ENCODE measurements at places on chromosomes 4 and X. TPM values are rescaled to one million over a fixed set of nuclear protein-coding genes. Genes with fewer than 3 reads are reported as not detected.

DNA sequence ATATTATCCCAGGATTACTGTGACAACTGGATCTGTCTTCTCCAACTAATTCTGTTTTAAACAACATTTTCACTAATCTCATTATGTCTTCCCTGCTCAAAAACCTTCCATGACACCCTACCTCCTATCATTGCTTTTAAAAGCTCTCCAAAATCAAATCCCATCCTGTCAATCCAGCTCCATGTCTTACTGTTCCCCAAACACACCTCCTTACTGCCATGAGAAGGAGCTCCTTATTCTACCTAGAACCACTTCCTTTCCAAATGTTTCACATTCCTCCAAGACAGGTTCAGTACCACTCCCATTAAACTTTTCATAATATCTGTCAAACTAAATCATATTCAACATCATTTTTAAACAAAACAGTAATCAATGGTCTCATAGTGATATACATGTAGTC, 66.9 kb upstream of the WDR17 start:
- no peak for DNase-seq
- H3K36me3 ChIP-seq, result no peaks in the 10 kb centered on the region
- no peaks in the 10 kb centered on the region for H3K4me1 ChIP-seq
- H3K27me3 ChIP-seq, result no peaks in the 10 kb centered on the region
- no peak overlapping the region for H3K4me3 ChIP-seq

DNA sequence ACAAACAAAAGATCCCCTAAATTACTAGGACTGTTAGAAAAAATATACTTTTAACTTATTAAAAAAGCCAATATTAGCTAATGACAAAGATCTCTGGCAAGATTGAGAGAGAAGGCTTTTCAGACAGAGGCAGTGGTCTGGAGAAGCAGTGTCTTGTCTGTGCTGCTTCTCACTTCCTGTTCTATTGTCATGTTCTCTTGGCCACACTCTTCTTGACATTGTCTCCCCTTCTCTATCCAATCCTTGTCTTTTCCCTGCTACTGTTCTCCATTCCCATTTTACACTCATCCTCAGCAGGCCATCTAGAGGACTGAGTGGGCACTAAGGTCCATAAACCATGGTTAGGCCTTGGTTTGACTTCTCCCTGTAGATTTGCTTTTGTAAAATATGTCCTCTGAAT, 14.0 kb upstream of the TAPT1 start:
- H3K27me3 ChIP-seq, result no peaks in the 10 kb centered on the region
- H3K36me3 ChIP-seq, result no peaks in the 10 kb centered on the region
- H3K4me3 ChIP-seq, result no peak overlapping the region
- H3K4me1 ChIP-seq, result no peaks in the 10 kb centered on the region
- H3K27ac ChIP-seq, result no peak overlapping the region

- H3K4me3 ChIP-seq, result no peak overlapping the region
- H3K27ac ChIP-seq, result no peak overlapping the region
- DNase-seq, result no peak
- H3K27me3 ChIP-seq, result no peaks in the 10 kb centered on the region
Measured at GRCh38 chrX:48689208-48689920, 5.8 kb downstream of the WAS start.

- H3K27ac ChIP-seq, result no peak overlapping the region
- DNase-seq, result no peak
- no peak overlapping the region for H3K4me3 ChIP-seq
- H3K36me3 ChIP-seq, result no peaks in the 10 kb centered on the region
- peaks cover 4% of the 10 kb centered on the region for H3K4me1 ChIP-seq
- no peaks in the 10 kb centered on the region for H3K27me3 ChIP-seq
Measured at GRCh38 chr4:170011921-170012628, 14.1 kb downstream of the MFAP3L start.

DNA sequence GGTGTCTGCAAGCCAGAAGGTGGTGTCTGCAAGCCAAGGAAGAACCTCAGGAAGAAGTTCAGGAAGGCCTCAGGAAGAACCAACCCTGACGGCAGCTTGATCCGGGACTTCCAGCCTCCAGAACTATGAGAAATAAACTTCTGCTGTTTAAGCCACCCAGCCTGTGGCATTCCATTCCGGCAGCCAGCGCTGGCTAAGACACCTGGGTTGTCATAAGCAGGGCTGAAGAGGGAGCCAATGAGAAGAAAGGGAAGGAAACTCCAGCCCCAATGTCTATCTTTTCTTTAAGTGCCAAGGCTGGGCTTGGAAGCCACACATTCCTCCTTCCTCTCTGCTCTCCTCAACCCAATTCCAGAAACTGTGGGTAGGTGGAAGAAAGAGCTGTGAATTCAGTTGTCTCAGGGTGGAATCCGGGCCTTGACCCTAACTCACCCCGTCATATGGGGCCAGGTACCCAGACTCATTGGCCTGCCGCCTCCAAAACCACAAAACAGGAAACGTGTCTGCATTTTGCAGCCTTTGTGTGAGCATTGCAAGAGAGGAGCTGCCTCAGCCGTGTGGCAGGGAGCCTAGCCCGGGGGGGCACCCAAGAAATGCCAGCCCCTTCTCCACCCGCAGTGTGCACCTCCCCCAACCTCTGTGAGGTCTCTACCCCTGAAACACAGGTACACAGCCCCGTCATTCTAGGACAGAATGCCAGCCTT, 26.8 kb downstream of the CRMP1 start:
- DNase-seq, result no peak
- H3K4me3 ChIP-seq, result no peak overlapping the region
- H3K36me3 ChIP-seq, result peaks cover 14% of the 10 kb centered on the region

- H3K27ac ChIP-seq, result no peak overlapping the region
- no peak for DNase-seq
- H3K36me3 ChIP-seq, result no peaks in the 10 kb centered on the region
- peak overlapping the region; percentile 52 for H3K4me3 ChIP-seq
Measured at GRCh38 chr4:20252656-20253282, 1.1 kb downstream of the SLIT2 start.

DNA sequence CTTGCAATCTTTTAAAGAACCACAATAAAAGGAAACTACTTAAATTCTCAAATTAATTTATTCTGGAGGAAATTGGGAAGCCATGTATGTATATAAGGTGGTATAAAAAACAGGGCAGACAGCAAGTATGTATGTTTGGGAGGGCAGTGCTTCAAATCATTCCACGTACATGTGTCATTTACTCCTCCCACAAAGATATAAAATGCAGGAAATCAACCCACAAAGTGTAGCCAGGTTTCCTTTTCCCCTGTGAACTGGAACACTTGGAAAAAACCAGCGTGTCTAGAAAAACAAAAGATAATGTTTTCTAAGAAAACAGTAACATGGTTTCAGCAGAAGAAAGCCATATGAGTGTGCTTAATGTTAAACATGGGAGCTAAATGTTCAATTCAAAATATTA, 156.7 kb upstream of the FAM47A start:
- H3K4me3 ChIP-seq, result no peak overlapping the region
- no peaks in the 10 kb centered on the region for H3K27me3 ChIP-seq

Gene INPP4B
- 20.9 TPM for total RNA-seq

Gene C4orf54
- 8.8 TPM for total RNA-seq

Gene RPGR
- 8.4 TPM for total RNA-seq

Gene STPG2
- not detected for total RNA-seq

Gene NHSL2
- not detected for total RNA-seq

Measured in SJCRH30 (cell line).